ENCODE measurements at places on chromosomes 13 and 19.

GRCh38 chr19:1308718-1309117 is 23.0 kb downstream of the EFNA2 start:
- no peak for DNase-seq

GRCh38 chr19:45184115-45184514 is 5.5 kb downstream of the BLOC1S3 start:
- no peak for DNase-seq

GRCh38 chr13:22735011-22735995 is 445.5 kb upstream of the SGCG start:
- DNase-seq, result no peak

GRCh38 chr19:1255186-1256161 is 7.1 kb downstream of the MIDN start:
- no peak for DNase-seq

Data from HL-60 (cell line).